Cardiac septum (tissue), 1 donor: ENCODE measurements at places on chromosomes 5 and 9.

- no peak for DNase-seq
Measured at GRCh38 chr9:34256987-34257585, 72.0 kb downstream of the KIF24 start.

GRCh38 chr5:164296603-164297080 is 791.2 kb downstream of the MAT2B start:
- no peak for DNase-seq

DNA sequence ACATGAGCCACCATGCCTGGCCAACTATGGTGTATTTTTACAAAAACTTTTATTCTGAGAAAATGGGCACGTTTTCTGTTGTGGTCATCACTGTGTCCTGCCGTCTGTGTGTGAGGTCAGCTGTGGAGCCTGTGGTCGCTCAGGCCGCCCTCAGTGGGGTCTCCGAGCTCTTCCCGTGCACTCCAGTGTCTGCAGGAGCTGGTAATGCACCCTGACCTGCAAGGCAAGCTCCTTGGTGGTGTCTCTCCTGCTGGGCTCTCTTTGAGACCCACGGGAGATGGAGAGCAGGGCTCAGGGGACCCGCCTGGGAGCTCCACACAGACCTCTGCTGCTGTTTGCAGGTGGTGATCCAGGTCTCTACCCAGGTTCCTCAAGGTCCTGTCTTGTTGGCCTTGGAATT is 9.6 kb upstream of the AHRR start:
- no peak for DNase-seq

- no peak for DNase-seq
Measured at GRCh38 chr9:112896131-112896530, 5.5 kb upstream of the SLC46A2 start.

DNA sequence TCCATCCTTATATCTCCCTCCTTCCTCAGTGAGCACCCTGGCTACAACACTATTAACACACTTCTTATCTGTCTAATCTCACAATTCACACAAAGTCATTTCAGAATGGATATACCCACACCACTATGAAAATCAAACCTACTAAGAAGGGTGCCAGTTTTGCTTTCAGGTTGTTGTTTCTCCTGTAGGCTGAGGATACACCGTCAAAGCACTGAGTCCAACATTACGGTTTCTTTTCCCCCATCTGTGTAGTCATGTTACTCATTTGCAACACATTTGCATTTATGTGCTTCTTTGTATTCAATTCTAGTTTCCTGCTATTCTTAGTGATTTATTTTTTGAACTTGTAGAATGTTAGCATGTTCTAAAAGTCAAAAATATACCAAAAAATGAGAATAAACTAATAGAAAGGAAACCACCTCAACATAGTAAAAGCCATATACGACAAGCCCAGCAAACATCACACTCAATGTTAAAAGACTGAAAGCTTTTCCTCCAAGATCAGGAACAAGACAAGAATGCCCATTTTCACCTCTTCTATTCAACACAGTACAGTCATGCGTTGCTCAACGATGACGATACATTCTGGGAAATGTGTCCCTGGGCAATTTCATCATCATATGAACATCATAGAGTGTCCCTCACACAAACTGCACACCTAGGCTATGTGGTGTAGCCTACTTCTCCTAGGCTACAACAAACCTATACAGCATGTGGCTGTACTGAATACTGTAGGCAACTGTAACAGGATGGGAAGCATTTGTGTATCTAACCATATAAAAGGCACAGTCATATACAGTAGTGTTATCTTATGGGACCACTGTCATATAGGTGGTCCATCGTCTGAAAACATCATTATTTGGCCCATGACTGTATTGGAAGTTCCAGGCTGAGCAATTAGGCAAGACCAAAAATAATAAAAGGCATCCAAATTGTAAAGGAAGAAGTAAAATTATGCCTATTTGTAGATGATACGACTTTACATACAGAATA is 6.3 kb downstream of the ROR2 start:
- DNase-seq: no peak

GRCh38 chr5:40831346-40832210 is 3.4 kb downstream of the RPL37 start:
- DNase-seq: no peak

GRCh38 chr5:31702712-31703111 is 63.8 kb downstream of the PDZD2 start:
- no peak for DNase-seq

DNA sequence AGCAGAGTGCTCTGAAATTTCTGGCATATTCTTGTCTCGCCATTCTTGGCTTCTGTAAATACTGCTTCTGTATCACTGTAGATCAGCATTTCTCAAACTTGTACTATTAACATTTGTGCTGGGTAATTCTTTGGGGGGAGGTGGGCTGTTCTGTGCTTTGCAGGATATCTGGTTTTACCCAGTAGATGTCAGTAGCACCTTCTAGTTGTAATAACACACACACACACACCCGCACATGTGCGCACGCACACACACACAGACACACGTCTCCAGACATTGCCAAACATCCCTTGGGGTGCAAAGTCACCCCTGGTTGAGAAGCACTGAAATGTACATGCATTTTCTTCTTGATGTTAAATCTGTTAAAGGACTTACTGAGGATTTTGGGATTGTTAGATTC is 304.1 kb downstream of the MAT2B start:
- no peak for DNase-seq

DNA sequence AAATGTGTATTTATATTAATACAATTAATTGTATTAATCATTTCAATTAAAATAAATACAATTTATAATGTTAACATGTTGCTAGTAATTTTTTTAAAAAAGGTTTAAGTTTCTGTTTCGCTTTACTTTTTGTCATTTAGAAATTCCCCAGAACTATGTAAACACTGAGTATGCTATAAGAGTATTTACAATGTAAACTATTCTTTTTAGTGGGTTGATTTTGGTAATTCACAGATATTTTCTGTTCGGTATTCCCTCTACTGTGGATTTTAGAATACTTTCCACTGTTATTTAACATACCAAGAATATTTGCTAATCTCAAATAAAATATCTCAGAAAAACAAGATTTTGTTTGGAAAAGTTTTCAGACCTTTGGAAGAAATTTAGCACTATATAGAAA is 1564.4 kb downstream of the EFNA5 start:
- no peak for DNase-seq

DNA sequence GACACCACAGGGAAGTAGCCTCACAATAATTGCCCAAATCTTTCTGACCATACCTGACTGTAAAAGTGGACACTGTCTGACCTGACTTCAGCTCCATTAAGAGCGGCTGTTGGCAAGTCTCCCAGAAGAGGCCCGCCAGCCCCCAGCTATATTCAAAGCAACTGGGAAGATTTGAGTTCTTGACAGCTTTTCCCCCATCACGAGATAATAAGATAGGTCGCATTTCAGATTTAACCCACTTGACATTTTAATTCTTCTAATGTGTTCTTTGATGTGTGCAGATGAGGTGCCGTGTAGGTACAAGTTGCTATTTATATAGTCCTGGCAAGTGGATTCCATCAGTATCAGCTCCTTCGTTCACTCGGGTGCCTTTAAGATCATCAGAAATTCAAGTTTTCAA is 345.7 kb downstream of the DRD1 start:
- DNase-seq: no peak

GRCh38 chr5:97636766-97637165 is 453.7 kb upstream of the RIOK2 start:
- DNase-seq: no peak

DNA sequence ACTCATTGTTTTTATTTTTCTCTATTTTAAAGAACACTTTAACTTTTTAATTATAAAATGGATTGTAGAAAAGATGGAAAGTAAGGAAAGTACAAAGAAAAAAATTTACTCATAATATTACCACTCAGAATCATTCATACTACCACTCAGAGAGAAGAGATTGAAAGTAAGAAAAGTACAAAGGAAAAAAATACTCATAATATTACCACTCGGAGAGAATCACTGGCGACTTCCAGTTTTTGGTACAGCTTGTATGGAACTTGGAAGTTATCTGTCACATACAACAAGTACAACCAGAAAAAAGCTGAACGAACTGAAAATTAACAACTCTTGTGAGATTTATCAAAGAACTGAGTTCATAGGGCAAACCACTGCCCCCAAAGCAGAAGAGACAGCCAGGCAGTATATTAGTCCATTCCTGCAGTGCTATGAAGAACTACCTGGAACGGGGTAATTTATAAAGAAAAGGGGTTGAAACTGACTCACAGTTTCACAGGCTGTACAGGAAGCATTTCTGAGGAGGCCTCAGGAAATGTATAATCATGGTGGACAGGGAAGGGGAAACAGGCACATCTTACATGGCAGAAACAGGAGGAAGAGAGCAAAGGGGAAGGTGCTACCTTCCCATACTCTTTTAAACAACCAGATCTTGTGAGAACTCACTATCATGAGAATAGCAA is 183.9 kb downstream of the SMARCA2 start:
- no peak for DNase-seq

- no peak for DNase-seq
Measured at GRCh38 chr9:112296929-112297328, 36.5 kb downstream of the PTBP3 start.

DNA sequence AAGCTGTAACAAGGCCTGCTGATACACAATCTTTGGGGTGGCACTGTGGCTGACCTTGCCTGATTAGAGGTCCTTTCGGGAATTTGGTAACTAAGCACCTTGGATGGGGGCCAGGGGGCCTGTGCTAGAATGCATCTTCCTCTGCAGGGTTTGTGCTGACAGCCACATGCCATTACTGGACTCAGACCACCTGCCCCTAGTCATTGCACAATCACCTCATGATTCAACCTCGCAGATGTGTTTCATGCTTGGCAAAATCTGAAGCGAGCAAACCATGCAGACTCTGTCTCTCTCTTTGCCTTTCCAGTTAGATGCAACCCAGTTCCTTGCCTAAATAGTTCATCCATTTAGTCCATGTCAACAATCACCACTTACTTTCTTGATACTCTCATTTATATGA is 96.5 kb upstream of the ERCC6L2 start:
- DNase-seq: no peak

DNA sequence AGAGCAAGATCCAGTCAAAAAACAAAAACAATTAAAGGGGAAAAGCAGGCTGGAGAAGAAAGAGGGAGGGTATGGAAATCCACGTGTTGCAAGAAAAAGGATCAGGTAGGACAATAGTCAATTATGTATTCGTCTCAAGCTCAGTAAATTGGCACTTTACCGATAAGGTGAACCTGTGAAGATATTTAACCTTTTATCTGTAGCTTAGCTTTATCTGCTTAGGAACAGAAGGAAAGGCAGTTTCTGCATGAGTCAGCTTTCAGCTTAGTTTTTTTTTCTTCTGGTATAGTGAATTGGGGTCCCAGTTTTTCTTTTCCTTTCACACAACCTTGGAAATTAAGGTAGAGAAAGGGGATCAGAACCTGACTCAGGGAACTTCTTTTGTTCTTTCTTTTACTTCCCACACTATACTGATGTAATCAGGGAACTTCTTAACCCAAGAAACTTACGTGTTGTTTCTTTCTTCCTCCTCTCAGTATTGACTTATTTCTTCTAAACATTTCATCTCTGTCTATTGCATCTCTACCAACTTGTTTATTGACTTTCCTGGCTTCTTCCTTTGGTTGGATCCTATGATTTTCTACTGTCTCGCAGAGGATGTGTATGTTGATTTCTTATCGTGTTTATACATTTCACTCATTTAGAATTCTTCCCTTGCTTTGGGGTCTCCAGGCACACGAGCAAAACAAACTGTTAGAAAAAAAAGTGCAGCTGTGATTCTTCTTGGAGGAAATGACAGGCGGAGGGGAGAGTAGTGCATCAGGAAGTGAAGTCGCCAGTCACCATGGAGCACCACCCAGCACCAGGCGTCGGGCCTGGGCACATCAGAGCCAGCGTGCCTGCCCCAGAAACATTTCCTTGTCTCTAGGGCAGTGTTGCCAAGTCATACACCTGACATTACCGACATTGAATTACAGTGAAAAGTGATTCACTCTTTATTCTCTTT is 123.0 kb upstream of the LHFPL2 start:
- DNase-seq: no peak

DNA sequence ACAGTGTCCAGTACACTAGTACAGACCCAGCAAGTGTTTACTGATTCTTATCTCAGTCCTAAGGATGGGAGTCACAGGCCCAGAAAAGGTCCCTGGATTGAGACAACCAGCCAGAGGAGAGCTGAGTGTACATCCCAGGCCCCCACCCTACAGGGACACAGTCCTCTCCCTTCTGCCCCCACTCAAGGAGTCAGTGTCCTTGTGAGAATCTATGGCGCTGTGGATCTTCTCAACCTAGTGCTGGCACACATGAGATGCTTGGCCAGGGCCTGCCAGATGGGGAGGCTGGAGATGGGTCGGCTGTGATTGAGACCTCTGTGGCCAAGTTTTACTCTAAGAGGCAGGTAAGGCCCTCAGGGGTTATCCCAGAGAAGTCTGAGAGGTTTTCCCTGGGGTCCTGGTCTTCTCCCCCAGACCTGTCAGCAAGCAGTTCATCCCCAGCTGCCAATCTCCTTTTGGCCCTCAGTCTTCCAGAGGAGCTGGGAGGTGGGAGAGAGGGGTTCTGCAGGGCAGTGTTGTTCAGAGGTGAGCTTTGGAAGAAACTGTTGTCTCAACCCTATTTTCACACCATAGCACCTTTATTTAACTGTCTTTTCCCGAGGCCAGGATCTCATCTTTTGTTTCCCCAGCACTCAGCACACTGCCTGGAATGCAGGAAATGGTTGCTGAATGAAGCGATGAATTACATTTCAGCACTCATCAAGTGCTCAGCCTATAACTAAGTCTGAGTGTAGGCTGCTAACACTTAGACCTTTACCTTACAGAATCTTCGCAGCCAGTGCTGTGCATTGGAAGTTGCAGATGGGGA is 3.2 kb upstream of the NSD1 start:
- no peak for DNase-seq

DNA sequence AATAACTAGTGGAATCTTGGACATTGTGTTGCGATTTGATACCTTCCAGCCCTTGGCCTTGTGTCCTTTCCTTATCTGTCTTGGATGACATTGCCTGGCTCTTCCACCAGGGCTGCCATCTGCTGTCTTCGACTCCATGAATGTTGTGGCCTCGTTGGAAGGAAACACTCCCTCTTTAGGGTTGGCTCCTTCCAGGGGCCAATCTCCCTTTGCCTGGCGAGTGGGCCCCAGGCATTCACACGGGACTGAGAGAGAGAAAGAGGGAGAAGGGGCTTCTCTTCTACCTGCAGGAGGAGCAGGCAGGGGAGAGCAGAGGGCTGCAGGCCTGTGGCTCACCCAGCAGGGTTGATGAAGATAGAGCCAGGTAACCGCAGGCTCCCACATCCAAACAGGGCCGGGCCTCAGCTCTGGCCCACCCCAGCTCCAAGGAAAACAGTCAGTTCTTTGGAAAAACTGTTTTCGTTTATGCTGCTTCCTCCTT is 31.3 kb downstream of the FGF1 start:
- DNase-seq: peak; percentile 73

GRCh38 chr5:149940077-149940574 is 4.5 kb downstream of the PDE6A start:
- DNase-seq: no peak
